ENCODE measurements at places on chromosomes 12 and 14.

- H3K4me1 ChIP-seq, result no peaks in the 10 kb centered on the region
- no peaks in the 10 kb centered on the region for H3K36me3 ChIP-seq
- H3K27me3 ChIP-seq, result no peaks in the 10 kb centered on the region
- H3K4me3 ChIP-seq, result no peak overlapping the region
Measured at GRCh38 chr12:119699199-119699760, 31.3 kb downstream of the PRKAB1 start.

DNA sequence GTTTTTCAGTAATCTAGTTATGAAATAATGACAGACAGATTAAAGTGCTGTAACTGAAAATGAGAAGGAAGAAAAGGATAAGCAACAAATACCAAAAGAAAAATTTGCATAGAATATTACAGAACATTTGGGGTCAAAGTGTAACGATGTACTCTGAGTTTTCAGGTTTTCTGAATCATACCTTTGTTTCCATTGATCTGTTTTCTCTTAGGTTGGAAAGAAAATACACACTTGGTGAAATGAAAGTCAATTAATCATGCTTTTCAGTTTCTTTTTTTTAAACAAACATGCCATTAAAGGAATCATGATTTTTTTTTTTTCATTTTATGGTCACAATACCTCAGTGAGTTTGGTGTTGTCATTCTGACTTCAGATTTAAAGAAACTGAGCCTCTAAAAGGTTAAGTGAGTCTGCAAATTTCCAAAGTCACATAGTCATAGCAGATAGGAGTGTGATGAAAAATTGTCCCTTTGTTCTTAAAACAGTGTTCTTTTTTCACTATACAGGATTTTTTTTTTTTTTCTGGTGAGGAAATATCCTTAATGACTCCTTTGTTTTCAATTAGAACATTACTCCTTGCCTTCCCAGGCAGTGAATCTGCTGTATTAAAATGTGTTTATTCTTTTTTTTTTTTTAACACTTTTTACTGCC is 35.9 kb upstream of the PZP start:
- peaks cover 3% of the 10 kb centered on the region for H3K4me1 ChIP-seq
- H3K27ac ChIP-seq, result no peak overlapping the region
- H3K27me3 ChIP-seq, result no peaks in the 10 kb centered on the region
- H3K4me3 ChIP-seq, result no peak overlapping the region
- DNase-seq, result no peak
- H3K36me3 ChIP-seq, result no peaks in the 10 kb centered on the region

DNA sequence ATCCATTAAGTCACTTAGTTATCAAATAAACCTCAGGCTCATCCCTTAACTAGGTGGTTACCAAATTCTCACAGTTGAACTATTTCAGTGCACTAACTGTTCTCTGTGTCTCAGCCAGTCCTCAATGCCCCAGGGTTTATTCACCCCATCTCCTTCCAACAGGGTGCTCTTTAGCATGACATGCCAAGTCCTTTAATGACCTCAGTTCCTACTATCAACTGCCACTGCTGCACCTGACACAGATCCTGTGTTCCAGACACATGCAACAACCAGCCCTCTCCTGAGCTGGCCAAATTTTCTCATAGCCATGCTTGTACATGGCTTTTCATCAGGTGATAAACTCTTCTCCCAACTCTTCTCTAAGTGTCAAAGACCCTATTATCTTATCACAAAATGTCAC is 80.0 kb downstream of the ATXN2 start:
- no peak overlapping the region for H3K4me3 ChIP-seq
- H3K27ac ChIP-seq, result no peak overlapping the region
- DNase-seq, result no peak

GRCh38 chr14:93156693-93157369 is 27.9 kb downstream of the MOAP1 start:
- H3K36me3 ChIP-seq, result no peaks in the 10 kb centered on the region
- no peak for DNase-seq
- no peaks in the 10 kb centered on the region for H3K27me3 ChIP-seq

DNA sequence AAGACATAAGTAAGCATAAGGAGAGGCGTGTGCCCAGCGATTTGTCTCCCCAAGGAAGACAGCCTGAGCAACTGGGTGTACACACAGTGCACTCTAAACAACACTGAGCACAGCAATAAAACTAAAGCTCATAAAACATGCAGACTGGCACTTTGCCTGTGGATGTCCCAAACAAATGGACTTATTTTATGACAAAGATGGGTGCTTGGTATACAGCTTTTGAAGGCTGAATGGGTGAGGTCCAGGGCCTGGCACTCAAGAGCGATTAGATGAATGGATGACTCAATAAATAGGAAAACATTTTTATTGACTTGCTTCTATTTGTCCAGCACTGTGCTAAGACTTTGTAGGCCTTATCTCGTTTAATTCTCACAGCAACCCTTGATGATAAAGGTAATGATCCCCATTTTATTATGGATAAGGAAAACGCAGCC is 28.5 kb downstream of the LGMN start:
- H3K4me1 ChIP-seq, result no peaks in the 10 kb centered on the region
- no peak for DNase-seq
- H3K27ac ChIP-seq, result no peak overlapping the region
- no peak overlapping the region for H3K4me3 ChIP-seq
- H3K36me3 ChIP-seq, result no peaks in the 10 kb centered on the region

DNA sequence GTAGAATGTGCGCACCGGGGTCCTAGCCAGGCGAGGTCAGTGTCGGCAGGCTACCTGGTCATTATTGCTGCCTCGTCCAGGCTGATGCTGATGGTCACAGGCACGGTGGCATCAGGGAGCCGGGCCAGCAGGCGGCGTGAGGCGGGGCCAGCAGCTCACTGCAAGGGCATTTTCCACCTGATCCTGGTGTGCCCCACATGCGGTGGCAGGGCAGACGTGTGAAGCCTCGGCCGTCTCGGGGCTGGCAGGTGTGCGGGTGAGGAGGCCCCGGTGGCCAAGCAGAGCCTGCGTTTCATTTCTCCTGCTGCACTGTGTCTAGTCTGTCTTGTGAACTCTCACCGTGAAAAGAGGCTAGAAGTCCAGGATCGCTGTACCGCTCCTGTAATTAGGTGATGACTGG is 12.0 kb upstream of the AMN start:
- no peaks in the 10 kb centered on the region for H3K27me3 ChIP-seq
- peaks cover 24% of the 10 kb centered on the region for H3K36me3 ChIP-seq
- DNase-seq, result no peak
- H3K4me1 ChIP-seq, result no peaks in the 10 kb centered on the region
- no peak overlapping the region for H3K4me3 ChIP-seq

GRCh38 chr12:61998791-61999190 is 261.4 kb upstream of the USP15 start:
- no peak overlapping the region for H3K27ac ChIP-seq
- no peaks in the 10 kb centered on the region for H3K36me3 ChIP-seq
- no peaks in the 10 kb centered on the region for H3K4me1 ChIP-seq
- H3K27me3 ChIP-seq, result no peaks in the 10 kb centered on the region
- no peak for DNase-seq

- no peak for DNase-seq
- peaks cover 8% of the 10 kb centered on the region for H3K4me1 ChIP-seq
- peaks cover 3% of the 10 kb centered on the region for H3K27me3 ChIP-seq
- no peak overlapping the region for H3K4me3 ChIP-seq
- H3K36me3 ChIP-seq, result no peaks in the 10 kb centered on the region
Measured at GRCh38 chr14:103543721-103544387, 14.9 kb downstream of the TRMT61A start.

- no peak overlapping the region for H3K4me3 ChIP-seq
- no peak overlapping the region for H3K27ac ChIP-seq
- H3K4me1 ChIP-seq, result no peaks in the 10 kb centered on the region
Measured at GRCh38 chr14:24712909-24713308, 78.9 kb upstream of the GZMB start.

DNA sequence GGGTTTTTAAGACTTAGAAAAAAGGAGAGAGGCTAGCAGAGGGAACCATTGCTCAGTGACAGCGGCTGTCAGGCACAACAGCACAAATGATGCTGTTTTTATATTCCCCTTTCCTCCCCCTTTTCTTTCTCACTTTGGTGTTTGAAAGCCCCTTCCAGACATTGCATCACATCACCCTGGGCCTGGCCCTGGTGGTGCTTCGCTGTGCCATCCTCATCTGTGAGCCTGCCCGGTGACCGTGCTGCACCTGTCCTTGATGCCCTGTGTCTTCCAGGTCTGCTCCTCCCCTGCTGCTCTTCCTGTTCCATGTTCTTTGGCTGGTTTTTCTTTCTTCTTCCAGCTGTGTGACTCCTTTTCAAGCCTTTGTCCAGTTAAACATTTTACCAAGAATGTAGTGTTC is 24.8 kb downstream of the KLC1 start:
- H3K4me3 ChIP-seq, result no peak overlapping the region
- H3K27me3 ChIP-seq, result no peaks in the 10 kb centered on the region
- no peak overlapping the region for H3K27ac ChIP-seq
- no peak for DNase-seq
- peaks cover 54% of the 10 kb centered on the region for H3K36me3 ChIP-seq
- peaks cover 7% of the 10 kb centered on the region for H3K4me1 ChIP-seq

DNA sequence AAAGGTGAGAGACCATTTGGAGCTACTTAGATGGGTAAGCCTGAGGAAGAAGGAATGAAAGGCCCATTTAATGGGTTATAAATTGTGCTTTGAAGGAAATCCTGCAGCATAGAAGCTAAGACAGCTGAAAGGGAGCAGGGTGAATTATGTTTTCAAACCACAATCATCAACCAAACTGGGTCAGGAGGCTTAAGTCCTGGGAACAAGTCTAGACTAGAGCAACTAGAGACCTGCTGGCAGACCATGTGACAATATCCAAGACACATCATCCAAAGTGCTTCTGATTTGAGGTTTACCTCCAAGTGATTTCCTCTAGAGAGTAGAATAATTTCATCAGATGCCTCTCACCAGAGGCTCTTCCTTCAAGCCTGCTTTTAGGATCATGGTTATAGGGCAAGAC is 53.7 kb downstream of the MAP3K9 start:
- H3K4me3 ChIP-seq, result no peak overlapping the region
- DNase-seq, result no peak
- H3K4me1 ChIP-seq, result no peaks in the 10 kb centered on the region
- H3K27me3 ChIP-seq, result no peaks in the 10 kb centered on the region
- peaks cover 8% of the 10 kb centered on the region for H3K36me3 ChIP-seq

- H3K4me3 ChIP-seq, result no peak overlapping the region
- no peak for DNase-seq
- H3K27ac ChIP-seq, result no peak overlapping the region
Measured at GRCh38 chr14:77342726-77343397, 22.0 kb downstream of the GSTZ1 start.

- no peaks in the 10 kb centered on the region for H3K4me1 ChIP-seq
- H3K4me3 ChIP-seq, result no peak overlapping the region
- no peak for DNase-seq
- no peak overlapping the region for H3K27ac ChIP-seq
- no peaks in the 10 kb centered on the region for H3K36me3 ChIP-seq
Measured at GRCh38 chr14:81085596-81085995, 130.2 kb downstream of the TSHR start.

DNA sequence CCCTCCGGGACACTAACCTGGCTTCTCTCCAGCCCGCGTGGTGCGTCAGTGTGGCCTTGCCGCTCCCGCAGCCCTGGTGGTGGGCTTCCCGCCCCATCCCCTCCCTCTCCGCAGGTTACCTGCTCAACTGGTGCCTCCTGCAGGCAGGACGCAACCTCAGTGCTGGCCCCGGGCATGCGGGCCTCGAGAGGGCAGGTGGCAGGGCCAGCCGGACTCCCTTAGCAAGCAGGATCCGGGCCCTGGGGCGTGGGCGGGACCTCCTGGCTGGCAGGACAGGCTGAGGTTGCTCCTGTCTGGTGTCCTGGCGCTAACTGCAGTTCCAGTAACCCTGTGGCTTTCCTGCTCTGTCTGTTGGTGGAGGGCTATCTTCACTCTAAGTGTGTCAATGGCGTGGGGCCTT is 8.6 kb upstream of the ADSS1 start:
- H3K4me3 ChIP-seq, result no peak overlapping the region
- H3K27ac ChIP-seq, result no peak overlapping the region
- no peaks in the 10 kb centered on the region for H3K4me1 ChIP-seq

DNA sequence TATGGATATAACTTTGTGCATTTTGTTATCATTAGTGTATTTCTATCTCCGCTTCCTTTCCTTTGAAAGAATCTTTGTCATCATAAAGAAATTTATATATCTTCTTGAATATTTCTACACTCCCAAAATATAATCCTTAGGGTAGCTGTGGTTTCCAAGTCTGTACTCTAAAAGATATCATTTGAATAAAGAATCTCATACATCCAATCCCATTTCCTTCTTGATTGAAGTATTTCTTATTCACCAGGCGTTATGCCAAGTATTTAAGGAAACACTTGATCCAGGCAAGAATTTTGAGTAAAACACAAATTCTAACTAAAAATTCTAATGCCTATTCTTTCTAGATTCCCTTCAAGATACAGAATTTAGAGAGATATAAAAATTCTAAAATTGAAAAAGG is 821.8 kb downstream of the GALC start:
- H3K36me3 ChIP-seq, result no peaks in the 10 kb centered on the region
- no peak overlapping the region for H3K27ac ChIP-seq
- H3K27me3 ChIP-seq, result no peaks in the 10 kb centered on the region
- H3K4me3 ChIP-seq, result no peak overlapping the region

DNA sequence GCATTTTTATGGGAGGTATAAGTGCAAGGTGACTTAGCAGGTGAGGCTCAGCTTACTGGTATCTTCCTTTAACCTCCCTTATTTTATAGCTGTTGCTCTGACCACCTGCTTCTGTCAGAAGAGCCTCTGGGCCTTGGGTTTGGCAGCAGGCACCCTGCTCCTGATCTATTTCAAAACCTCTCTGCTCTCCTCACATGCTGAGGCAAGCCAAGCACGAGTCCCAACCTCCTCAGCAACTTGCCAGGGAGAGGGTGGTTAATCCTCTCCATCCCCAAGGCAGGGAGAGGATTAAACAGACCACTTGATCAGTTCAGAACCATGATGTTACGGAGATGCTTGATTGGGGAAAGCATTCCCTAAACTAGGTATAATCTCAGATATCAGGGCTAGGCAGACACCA is 5.4 kb downstream of the PLEKHH1 start:
- peaks cover 14% of the 10 kb centered on the region for H3K27me3 ChIP-seq
- DNase-seq, result no peak
- H3K36me3 ChIP-seq, result no peaks in the 10 kb centered on the region
- no peak overlapping the region for H3K4me3 ChIP-seq
- no peak overlapping the region for H3K27ac ChIP-seq
- H3K4me1 ChIP-seq, result peaks cover 13% of the 10 kb centered on the region

All from CD4-positive, alpha-beta T cell (primary cell).